IMR-90 (cell line): ENCODE measurements at places on chromosomes 16 and 17. TPM values are rescaled to one million over a fixed set of nuclear protein-coding genes. Genes with fewer than 3 reads are reported as not detected.

- DNase-seq, result no peak
Measured at GRCh38 chr17:59863616-59864015, 29.1 kb downstream of the TUBD1 start.

DNA sequence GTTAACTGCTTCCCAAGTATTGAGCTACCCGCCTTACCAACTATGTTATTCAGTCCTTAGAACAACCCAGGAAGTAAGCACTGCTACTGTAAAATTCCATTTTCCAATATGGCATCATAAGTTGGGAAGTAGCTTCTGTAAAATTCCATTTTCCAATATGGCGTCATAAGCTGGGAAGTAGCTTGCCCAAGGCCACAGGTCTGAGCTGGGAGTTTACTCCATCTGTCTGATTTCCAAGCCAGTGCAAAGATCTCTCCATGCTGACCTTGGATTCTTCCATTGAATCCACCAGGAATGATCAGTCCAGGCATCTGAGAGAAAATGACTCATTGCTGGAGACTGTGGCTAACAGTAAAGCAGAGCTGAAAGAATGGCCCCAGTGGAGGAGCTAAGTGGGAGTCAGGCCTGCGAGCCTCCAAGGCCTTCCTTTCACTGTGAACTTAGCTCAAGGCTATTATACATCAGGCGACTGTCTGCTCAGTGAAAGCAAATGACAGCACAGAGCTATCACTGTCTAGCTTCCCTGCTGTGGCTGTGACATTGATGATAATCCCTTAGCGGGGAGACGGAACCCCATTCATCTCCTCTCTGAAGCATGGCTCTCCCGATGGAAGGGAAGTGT, 430.4 kb downstream of the HAPSTR1 start:
- DNase-seq, result no peak

DNA sequence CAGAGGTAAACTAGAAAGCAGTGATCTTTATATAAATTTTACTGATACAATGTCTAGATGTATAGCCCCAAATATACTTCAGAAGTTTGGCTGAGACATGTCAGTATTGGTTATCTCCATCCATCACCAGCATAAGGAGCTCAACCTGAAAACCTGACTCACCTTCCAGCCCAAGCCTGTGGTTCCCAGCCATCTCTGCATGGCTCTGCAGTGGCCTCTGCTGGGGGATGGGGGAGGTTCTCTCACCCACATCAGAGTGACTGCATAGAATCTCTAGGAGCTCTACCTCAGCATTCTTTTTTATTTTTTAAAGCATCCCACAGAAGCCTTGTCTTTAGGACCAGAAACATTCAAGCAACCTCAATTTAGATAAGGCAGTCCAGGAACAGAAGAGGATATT, 27.3 kb downstream of the USP7 start:
- peak; percentile 54 for DNase-seq

- peak; percentile 88 for DNase-seq
Measured at GRCh38 chr16:86882586-86883280, 304.4 kb downstream of the FOXL1 start.

DNA sequence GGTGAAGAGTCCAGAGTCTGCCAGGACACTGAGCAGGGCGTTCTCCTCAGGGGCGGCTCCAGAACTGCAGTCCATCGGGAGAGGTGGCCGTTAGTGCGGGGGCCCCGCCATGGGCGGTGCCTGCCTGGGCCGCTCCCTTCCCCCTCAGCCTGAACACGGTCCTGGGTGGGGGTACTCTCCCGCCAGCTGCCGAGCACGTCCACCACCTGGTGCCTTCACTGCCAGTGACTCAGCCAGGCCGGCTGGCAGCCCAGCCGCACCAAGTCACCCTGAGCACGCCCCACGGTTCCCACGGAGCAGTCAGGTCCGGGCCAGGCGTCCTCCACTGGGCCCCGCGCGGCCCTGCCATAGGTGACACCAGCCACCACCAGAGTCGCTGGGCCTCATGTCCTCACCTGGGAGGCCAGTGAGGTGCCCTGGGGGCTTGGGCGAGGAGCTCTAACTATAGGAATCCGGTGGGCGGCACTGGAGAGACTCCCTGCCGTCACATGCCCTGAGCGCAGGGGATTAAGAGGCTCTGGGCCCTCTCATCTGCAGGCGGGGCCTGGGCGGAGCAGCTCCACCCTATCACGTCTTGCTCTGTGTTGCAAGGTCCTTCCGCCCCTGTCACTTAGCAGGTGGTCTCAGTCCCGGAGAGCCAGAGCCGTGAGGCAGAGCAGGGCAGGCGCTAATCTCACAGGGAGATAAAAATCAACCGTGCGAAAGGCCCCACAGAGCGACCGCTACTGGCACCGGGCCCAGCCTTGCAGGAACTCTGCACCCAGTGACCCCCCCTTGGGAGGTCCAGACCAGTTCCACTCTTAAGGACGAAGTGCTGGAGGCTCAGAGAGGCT, 14.3 kb downstream of the PIEZO1 start:
- DNase-seq, result peak; percentile 87

GRCh38 chr17:3049705-3050295, 13.6 kb downstream of the OR1D5 start:
- DNase-seq, result no peak

The WNT9B gene
- total RNA-seq, result not detected in 2 replicates

The CCL4 gene
- not detected in 2 replicates for total RNA-seq
